ENCODE measurements at places on chromosomes 7 and 10. TPM values are rescaled to one million over a fixed set of nuclear protein-coding genes. Genes with fewer than 3 reads are reported as not detected.

GAD2 gene
- not detected for total RNA-seq

ZNF239 gene
- total RNA-seq: 1.4 TPM

TEX36 gene
- not detected for total RNA-seq

PRKCQ gene
- total RNA-seq: 71.5 TPM

MEOX2 gene
- total RNA-seq: not detected

DPCD gene
- total RNA-seq: 3.0 TPM

SPDYE1 gene
- 0.12 TPM for total RNA-seq

LEP gene
- not detected for total RNA-seq

ADAM22 gene
- total RNA-seq: 1.2 TPM

PRLHR gene
- total RNA-seq: not detected

CCDC146 gene
- 11.6 TPM for total RNA-seq

LGI1 gene
- not detected for total RNA-seq

FBXL13 gene
- 0.29 TPM for total RNA-seq

AS3MT gene
- total RNA-seq: 0.12 TPM

NPY4R2 gene
- not detected for total RNA-seq

NEUROD6 gene
- not detected for total RNA-seq

PKD2L1 gene
- total RNA-seq: 0.20 TPM

MDFIC gene
- 75.2 TPM for total RNA-seq

FRG2B gene
- not detected for total RNA-seq

TRIM73 gene
- 12.4 TPM for total RNA-seq

CCM2 gene
- total RNA-seq: 117 TPM

ZFAND4 gene
- 29.5 TPM for total RNA-seq

KCNMA1 gene
- 0.17 TPM for total RNA-seq

SLC37A3 gene
- total RNA-seq: 86.4 TPM

PPP1R17 gene
- not detected for total RNA-seq

CLDN15 gene
- total RNA-seq: 23.0 TPM

SUN3 gene
- not detected for total RNA-seq

KCP gene
- total RNA-seq: 0.20 TPM

OLAH gene
- 2.9 TPM for total RNA-seq

WIPF3 gene
- not detected for total RNA-seq

R3HCC1L gene
- total RNA-seq: 18.3 TPM

GIMAP1 gene
- 27.2 TPM for total RNA-seq

KIF11 gene
- 52.8 TPM for total RNA-seq

AQP1 gene
- total RNA-seq: 0.34 TPM

PRSS37 gene
- not detected for total RNA-seq

LIPA gene
- total RNA-seq: 14.6 TPM

HTR7 gene
- total RNA-seq: not detected

ACTR3C gene
- total RNA-seq: 12.8 TPM

DMBT1 gene
- total RNA-seq: not detected

FAM25G gene
- total RNA-seq: not detected

CCDC71L gene
- 11.6 TPM for total RNA-seq

PTPN20 gene
- total RNA-seq: 0.20 TPM

SEMA3E gene
- not detected for total RNA-seq

INHBA gene
- 0.54 TPM for total RNA-seq

STOX1 gene
- 0.37 TPM for total RNA-seq

CPA2 gene
- not detected for total RNA-seq

CALML3 gene
- not detected for total RNA-seq

BTBD16 gene
- not detected for total RNA-seq

HECW1 gene
- total RNA-seq: not detected

GPER1 gene
- not detected for total RNA-seq

DDC gene
- total RNA-seq: not detected

GIMAP4 gene
- 476 TPM for total RNA-seq

All from T-helper 1 cell treated with Interleukin-12 subunit alpha and Interleukin-12 subunit beta and Interleukin-4 antibody, amounts not matched to agents 30 ng/mL and 1 ng/mL, for 36 hours (primary cell).